Hematopoietic multipotent progenitor cell treated with erythropoietin and hydrocortisone succinate and interleukin-3 and kit ligand, for 4 days (in vitro differentiated cells): ENCODE measurements at places on chromosomes 5 and 9.

DNA sequence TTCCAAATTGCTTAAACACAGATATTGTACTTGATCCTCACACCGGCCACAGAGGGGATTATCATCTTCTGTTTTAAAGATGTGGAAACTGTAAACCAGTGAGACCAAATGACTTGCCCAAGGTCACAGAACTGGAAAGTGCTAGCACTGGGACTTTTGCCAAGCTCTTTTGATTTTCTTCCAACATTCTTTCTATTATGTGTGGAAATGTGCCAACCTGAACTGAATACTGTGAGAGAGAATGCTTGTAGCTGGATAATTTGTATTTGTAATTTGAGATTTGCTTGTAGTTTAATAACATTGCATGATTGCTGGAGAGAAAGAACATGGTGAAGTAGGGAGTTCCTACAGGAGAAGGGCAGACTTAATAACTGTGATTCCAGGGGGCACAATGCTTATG is 977.9 kb upstream of the NUDT12 start:
- no peak for DNase-seq

DNA sequence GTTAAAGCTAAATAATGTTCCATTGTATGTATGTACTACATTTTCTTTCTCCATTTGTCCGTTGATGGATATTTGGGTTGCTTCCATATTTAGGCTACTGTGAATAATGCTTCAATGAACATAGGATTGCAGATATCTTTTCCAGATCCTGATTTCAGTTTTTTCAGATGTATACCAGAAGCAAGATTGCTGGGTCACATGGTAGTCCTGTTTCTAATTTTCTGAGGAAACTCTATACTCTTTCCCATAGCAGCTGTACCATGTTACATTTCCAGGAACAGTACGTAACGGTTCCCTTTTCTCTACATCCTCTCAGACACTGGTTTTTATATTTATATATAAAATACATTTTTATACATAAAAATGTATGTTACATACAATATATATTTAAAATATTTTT is 121.8 kb downstream of the GCNT1 start:
- no peak for DNase-seq

DNA sequence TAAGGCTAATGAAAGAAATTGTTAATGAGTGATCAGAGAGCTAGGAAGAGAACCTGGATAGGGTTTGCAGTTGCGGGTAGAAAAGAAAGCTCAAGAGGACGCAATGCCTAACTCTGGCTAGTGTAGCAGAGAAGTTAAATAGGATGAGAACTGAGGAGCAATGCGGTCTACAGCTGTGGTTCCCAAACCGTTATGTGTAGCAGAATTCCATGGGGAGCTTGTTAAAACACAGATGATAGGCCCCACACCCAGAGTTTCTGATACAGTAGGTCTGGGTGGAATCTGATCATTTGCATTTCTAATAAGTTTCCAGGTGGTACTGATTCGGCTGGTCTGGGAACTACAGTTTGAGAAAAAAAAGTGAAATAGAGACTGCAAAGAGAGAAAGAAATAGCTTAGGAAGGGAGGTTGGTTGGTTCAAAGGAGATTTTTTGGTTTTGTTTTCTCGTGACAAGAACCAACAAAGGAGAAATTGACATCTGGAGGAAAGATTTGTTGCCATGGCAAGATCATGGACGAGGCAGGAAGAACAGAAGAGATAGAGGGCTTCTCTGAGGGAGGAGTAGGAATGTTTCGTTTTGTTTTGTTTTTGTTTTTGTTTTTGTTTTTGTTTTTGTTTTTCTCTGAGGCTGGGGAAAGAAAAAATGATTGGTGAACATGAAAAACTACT is 276.1 kb downstream of the ARRDC3 start:
- no peak for DNase-seq

DNA sequence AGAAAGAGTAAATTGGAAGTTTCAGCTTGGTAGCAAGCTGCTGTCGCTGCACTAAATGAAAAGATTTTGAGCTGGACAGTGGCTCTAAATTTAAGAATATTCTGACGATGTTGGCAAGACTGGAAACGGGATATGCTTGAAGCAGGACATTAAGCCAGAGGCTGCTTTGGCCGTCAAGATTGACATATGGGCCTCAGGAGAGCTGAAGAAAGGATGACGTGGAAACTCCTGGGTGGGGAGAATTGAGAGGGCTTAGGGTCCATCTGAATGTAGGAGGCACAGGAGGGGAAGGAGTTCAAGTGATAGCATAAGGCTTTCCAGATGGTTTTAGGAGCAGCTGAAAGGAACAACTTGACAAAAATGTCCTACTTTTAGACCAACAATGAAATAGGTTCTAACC is 108.9 kb downstream of the PAPPA start:
- DNase-seq: no peak

- DNase-seq: no peak
Measured at GRCh38 chr5:9297134-9297533, 248.7 kb downstream of the SEMA5A start.

GRCh38 chr9:109251080-109251775 is 69.6 kb downstream of the EPB41L4B start:
- no peak for DNase-seq

DNA sequence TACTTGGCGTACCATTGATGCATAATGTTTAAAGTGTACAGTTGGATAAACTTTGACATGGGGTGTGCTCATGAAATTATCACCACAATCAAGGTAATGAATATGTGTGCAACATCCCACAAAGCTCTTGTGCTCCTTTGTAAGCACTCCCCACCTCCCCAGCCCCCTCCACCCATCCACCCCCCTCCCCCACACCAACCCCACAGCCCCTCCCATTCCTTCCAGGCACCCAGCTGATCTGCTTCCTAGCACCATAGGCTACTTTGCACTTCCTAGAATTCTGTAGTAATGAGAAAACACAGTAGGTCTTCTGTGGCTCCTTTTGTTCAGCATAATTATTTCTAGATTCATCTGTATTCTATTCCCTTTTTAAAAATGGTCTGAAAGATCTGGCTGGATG is 24.5 kb downstream of the FGD3 start:
- no peak for DNase-seq

DNA sequence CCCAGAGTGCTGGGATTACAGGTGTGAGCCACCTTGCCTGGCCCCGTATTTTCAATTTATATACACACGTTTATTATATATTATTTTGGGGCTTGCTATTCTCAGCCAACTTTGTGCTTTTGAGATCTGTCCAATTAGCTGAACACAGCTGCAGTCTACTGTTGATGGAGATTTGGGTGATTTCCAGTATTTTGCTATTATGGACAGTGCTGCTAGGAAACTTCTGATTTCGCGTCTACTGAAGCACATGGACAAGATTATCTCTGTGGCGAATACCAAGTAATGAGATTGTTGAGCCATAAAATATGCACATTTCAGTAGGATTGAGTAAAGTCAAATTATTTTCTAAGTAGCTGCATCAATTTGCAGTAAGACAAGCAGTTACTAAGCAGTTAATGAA is 1731.2 kb upstream of the CDH6 start:
- DNase-seq: no peak

- peak; percentile 67 for DNase-seq
Measured at GRCh38 chr5:138668451-138669380, 84.5 kb upstream of the CTNNA1 start.
